Activated T-cell treated with anti-CD3 and anti-CD28 coated beads for 24 hours (primary cell): ENCODE measurements at places on chromosomes 16 and 17.

DNA sequence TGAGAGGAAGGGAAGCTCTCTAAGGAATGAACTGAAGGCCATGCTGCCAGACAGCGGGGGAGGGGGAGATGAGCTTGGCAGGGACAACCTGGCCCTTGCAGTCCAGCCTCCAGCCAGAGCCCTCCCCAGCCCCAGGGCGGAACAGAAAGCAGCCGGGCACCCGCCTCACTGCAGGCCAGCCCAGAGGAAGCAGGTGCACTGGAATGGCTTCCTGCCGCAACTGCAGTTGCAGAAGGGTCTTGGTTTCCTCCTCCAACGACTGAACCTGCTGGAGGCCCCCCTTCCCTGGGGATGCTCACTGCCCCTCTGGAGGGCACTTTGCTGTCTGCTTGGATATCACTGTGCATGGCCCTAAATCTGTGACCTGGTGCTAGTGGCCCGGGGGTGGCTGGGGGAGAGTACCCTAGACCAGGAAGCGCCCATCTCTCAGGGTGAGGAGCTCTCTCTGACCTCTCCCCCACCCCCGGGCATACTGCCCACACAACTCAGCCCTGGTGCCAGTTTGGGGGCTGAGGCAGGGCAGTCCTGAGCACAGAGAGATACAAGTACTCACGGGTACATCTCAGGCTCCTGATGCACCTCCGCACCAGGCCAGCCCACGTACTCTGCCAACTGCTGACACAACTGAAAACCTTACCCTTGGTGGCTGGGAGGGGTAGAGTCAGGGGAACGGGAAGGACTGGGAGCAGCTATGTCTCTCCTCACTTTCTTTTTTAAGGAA, 41.1 kb downstream of the MYO18A start:
- DNase-seq = no peak

DNA sequence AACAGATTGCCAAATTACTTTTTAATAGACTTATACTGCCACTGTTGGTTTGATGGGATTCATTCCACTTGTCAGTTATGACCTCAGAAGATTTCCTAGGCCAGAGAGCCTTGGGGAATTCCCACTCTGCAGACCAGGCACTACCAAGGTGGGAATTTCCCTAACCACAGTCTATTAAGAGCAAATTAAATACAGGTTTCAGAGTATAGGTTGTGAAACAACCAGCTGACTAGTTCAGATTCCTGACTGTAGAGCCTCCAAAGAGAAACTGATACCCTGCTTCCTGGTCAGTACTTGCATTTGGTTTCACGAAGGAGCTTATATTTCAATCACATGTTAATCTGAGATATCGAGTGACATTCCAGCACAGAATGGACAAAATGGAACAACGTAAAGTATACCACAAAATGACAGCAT, 186.5 kb downstream of the STX8 start:
- peak; percentile 9 for DNase-seq

DNA sequence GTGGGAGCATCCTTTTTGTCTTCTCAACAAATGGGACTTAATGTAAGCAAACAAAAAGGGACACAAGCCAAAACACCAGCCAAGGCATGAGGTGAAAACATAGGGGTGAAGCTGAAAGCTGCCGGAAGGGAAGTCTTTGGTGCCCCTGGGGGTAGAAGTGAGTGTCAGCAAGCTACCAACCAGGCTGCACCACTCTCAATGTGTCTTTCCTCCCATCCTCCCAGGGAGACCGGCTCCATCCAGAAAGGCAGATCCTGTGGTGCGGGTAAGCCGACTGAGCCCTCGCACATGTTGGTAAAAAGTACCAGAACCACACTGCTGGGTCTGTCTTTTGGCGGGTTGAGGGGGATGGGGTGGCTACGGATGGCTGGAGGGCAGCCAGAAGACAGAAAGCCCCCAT, 52.0 kb upstream of the SREBF1 start:
- no peak for DNase-seq

GRCh38 chr17:79835470-79835899, 3.8 kb downstream of the CBX4 start:
- DNase-seq = no peak

DNA sequence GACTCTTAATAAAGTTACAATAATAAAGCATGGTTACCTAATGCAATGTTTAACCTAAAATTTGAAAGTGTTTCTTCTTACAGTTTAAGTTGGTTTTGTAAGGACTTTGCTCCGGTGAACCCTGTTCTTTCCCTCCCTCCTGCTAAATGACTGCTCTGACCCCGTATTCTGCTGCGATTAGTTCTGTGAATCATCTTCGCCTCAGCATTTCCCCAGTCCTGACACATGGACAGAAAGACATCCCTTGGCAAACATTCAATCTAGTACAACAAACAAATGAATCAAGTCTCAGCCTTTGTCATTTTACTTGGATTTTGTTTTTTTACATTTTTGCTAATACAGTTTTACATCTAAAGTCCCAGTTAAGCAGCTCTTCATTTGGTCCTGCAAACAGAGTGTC, 15.4 kb downstream of the KCNJ2 start:
- no peak for DNase-seq

- DNase-seq = no peak
Measured at GRCh38 chr16:1331712-1332617, 1.5 kb upstream of the BAIAP3 start.

GRCh38 chr16:5041600-5042133, 7.9 kb upstream of the NAGPA start:
- no peak for DNase-seq

- no peak for DNase-seq
Measured at GRCh38 chr16:88552166-88552565, 18.0 kb upstream of the ZC3H18 start.

GRCh38 chr17:13078591-13079385, 61.0 kb upstream of the ELAC2 start:
- no peak for DNase-seq

GRCh38 chr17:1360975-1361374, 39.0 kb downstream of the YWHAE start:
- no peak for DNase-seq

DNA sequence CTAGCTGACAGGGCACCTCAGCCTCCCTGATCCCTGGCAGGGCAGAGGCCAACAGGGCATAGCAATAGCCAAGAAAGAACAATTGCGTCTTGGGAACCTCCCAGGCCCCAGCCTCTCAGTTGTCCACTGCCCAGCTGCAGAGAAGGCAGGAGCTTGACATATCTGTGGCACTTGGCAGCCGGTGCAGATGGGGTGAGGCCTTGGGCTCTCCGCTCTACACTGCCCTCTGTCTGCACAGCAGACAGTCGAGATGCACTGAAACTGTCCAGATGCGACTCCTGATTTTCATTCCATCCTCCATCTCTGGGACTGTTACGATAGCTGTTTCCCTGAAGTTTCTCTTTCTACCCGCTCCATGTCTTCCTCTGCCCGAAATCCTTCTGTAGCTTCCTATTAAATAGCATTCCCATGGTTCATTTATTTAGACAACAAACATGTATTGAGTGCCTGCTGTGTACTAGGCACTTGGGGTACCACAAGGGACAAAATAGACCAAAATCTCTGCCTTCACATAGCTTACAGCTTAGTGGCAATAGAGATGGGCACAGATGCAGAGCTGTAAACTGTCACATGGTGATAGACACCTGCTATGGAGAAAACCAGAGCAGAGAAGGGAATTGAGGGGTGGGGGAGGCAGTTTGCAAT, 3.3 kb downstream of the POLR3E start:
- DNase-seq = peak; percentile 26

DNA sequence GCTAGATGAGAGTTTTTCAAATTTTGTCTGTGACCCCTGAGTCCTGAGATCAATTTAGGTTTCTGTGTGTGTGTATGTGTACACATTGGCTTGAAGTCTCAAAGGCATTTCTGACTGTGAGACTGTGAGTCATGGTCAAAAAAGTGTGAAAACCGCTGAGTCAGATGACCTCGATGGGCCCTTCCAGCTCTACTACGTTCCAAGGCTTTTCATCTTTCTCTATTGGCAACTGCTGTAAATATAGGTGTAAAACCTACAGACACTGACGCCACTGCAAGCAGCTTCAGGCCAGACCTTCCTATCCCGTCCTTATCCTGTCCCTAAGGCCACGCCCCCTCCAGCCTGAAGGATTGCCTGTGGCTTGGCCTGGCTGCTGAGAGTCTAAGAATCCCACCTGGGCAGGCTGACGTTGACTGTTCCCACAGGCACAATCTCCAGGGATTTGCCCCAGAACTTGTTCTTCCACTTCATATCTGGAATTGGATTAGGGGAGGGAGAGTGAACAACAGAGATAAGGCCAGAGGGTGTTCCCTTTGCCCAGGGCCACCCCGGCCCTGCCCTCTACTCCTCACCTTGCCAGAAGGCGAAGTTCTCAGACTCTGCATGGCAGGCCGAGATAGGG, 11.3 kb downstream of the OSBPL7 start:
- DNase-seq = no peak

DNA sequence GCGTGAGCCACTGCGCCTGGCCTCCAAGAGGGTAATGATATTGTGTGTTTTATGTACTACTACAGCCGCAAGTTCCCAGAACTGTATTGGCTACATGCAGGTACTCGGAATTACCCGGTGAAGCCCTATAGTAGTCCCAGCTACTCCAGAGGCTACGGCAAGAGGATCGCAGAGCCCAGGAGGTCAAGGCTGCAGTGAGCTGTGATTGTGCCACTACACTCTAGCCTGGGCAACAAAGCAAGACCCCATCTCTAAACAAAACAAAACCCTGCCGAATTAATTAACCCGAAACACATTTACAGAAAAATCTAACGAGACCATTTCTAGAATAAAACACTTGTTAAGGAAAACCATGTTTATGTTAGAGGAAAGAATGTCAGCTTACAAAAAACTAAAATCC, 2.2 kb upstream of the USP22 start:
- DNase-seq = no peak

GRCh38 chr17:79174193-79174765, 99.7 kb downstream of the ENGASE start:
- no peak for DNase-seq

GRCh38 chr17:73343739-73344454, 32.1 kb upstream of the CDC42EP4 start:
- DNase-seq = no peak

DNA sequence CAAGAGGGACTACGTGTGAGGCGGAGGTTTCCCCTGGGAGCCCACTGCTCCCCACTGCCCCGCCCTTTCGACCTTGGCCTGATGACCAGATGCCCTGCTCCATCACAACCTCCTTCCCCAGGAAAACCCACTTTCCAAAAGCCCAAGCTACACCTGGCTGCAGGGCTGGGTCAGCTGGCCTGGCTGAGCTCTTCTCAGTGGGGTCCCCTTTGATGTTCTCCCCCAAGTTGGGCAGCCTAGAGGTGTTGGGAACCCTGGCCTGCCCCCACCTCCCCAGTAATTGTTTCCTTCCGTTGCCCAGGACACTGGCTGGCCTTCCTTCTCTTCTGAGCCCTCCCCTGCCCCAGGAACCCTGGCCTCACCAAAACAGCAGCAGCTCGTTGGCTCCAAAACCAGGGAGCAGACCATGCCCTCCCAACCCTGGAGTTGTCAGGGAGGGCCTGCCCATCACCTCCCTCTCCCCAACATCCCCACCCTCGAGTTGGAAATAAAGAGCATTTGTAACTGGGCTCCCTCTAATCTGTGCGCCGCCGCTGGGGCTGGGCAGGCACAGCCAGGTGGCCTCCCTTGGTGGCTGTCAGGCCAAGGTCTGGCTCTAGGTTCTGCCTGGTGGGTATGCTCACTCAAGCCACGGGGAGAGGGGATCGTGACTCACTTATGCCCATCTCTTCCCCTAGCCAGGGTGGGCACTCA, 1.4 kb downstream of the CLDN9 start:
- no peak for DNase-seq

- peak; percentile 22 for DNase-seq
Measured at GRCh38 chr16:17921357-17921978, 415.1 kb downstream of the NPIPA8 start.

DNA sequence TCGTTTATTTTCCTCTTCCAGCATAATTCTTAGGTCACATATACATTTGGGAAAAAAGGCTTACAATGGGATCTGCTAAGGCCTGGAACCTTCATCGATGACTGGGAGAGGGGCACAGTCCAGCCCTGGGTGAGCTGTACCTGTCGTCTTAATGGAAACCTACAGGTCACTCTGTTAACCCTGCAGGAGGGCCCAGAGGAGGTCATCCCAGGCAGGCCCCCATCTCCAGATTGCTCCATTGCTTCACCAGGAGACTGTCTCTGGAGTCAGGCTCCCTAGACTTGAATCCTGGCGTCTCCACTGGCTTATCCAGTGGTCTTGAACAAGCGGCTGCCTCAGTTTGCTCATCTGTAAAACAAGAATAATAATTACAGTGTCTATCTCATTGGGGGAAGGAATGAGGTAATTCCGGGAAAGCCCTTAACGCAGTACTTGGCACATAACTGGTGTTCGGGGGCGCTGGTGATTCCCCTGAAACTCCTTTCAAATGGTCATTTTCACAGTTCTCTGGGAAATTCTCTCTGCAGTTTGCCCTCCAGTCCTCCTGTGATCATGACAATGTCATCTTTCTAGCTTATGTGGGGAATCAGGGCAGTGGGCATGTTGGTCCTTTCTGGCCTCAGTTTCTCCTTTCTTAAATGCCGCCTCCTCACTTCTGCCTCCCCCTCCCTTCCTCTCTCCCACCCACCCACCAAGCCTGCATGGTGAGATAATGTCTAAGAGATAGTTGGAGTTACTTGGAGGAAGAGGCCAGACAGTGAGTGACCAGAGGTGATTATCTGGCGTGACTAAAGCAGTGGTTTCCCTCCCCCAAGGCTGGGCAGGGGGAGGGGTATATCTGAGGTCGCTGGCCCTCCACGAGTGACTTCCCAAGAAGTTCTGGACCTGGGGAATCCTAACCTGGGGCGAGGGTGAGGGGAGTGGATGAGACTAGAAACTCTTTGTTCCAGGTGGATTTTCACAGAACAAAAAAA, 31.3 kb upstream of the TAC4 start:
- no peak for DNase-seq

DNA sequence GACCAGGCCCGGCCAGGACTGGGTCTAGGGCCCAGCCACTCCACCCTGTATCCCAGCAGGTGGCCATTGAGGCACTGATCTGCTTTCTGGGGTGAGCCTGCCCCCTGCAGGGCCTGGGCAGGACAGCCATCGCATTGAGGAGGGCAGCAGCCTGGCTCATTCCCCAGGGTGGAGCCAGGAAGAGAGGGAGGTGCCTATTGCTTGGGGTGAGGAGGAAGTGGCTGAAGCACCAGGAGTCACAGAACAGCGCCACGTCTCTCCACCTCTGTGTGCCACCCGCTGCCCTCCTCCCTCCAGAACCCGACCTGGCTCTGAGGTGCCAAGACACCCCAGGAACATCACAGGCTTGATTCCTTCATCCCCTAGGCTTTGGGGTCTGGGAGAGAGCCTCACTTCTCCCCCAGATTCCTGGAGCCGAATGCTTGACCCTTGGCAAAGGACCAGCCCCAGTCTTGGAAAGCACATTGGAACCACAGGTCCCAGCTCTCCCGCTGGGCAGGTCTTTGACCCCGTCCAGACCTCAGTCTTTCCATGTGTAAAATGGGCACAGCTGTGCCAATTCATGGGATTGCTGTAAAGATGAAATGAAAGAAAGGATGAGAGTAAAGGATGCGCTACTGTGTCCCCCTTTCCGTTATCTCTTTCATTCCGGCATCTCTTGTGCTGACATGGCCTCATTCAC, 7.2 kb upstream of the KRT36 start:
- DNase-seq = peak; percentile 56

- no peak for DNase-seq
Measured at GRCh38 chr17:50047488-50048126, 8.3 kb upstream of the ITGA3 start.

GRCh38 chr17:80346498-80347275, 68.3 kb upstream of the ENDOV start:
- no peak for DNase-seq

- DNase-seq = no peak
Measured at GRCh38 chr16:89332902-89333245, 115.4 kb downstream of the ZNF778 start.

- DNase-seq = no peak
Measured at GRCh38 chr17:66369830-66370229, 67.4 kb downstream of the PRKCA start.
